ENCODE measurements at places on chromosomes 1 and 21.

- no peak for DNase-seq
Measured at GRCh38 chr1:12690156-12690555, 25.8 kb upstream of the AADACL3 start.

DNA sequence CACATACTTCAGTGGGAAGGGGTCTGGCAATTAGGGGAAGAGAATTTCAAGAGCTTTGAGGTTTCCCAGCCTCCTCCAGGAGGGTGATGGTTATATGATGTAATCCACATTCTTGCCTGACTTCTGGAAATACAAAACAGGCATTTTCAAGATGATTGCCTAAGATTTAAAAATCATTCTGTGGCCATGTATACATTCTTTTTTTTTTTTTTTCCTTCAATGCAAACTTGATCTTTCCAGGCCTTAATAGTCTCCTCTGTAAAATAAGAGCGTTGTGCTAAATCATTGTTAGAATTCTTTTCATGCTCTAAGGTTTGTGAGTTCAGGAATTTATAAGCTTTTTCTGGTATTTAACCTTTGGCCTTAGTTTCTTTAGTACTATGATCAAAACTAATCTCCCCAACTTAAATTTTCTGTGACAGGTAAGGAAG, 192.3 kb upstream of the HMCN1 start:
- peak; percentile 62 for DNase-seq

DNA sequence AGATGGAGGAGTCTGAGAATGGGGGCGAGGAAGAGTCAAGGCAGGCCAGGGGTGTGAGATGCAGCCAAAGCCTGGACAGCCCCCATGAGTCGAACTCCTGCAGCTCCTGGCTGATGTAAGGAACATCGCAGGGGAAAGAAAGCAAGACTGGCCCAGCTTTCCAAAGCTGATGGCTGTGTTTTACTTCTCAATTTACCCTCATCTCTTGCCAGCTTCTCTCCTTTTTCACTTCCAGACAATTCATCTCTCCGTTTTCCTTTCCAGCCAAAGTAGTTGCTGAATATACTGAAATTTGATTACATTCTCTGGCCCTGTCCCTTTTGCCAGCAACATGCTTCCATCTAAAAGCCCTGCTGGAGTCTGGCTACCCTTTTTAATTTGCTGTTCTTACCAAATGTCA, 40.0 kb upstream of the UBE2U start:
- DNase-seq = no peak

DNA sequence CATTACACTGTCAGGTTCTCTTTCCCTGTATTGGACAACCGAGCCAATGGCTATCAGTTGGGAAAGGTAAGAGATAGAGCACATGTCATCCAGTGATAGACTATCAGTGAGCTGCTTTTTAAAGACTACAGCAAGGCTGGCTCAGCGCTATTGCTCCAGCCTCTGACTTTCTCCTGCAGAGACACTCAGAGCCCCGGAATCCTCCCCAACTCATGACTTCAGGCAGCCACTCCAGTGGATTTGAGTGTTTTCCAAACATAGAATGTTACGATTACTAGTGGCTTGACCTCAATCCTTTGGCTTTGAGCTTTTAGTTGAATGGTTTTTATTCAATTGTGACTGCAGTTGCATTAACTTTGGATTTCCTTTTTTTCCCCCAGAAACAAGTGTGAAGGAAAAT, 331.9 kb downstream of the DISC1 start:
- peak; percentile 48 for DNase-seq

GRCh38 chr1:20184481-20184900, 1.4 kb upstream of the UBXN10 start:
- DNase-seq = no peak

GRCh38 chr1:210302501-210302900, 26.2 kb upstream of the HHAT start:
- no peak for DNase-seq

DNA sequence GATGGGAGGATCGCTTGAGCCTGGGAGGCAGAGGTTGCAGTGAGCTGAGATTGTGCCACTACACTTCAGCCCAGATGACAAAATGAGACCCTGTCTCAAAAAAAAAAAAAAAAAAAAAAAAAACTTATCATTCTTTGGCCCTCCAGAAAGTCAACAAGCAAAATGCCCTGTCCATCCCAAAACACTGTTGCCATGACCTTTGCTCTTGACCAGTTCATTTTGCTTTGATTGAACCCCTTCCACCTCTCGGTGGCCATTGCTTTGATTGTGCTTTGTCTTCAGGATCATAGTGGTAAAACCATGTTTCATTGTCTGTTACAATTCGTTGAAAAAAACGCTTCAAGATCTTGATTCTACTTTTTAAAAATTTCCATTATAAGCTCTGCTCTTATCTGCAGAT, 8.5 kb upstream of the SYPL2 start:
- DNase-seq = no peak

- peak; percentile 38 for DNase-seq
Measured at GRCh38 chr1:31936278-31936980, 1.7 kb downstream of the PTP4A2 start.

DNA sequence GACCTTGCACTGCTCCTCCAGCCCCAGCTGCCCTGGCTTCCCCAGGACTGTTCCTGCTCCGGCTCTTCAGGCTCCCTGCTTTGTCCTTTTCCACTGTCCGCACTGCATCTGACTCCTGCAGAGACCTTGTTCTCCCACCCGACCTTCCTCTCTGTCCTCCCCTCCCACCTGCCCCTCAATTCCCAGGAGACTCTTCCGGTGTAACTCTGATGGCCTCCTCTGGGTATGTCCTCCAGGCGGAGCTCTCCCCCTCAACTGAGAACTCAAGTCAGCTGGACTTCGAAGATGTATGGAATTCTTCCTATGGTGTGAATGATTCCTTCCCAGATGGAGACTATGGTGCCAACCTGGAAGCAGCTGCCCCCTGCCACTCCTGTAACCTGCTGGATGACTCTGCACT, 550 bp downstream of the ACKR1 start:
- no peak for DNase-seq

- no peak for DNase-seq
Measured at GRCh38 chr1:154745750-154746425, 124.2 kb downstream of the KCNN3 start.

GRCh38 chr21:26810676-26811415, 34.4 kb downstream of the ADAMTS1 start:
- peak; percentile 87 for DNase-seq

GRCh38 chr1:43331688-43332087, 5.9 kb upstream of the MPL start:
- no peak for DNase-seq

DNA sequence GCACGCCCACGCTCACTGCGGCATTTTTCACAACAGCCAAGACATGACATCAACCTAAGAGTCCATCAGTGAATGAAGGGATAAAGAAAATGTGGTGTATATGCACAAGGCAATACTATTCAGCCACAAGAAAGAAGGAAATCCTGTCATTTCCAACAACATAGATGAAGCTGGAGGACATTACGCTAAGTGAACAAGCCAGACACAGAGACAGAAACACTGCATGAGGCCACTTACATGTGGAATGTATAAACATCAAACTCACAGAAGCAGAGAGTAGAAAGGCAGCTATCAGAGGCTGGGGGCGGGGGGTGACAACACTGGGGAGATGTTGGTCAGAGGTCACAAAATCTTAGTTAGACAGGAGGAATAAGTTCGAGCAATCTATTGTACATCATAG, 20.9 kb downstream of the TMPRSS2 start:
- DNase-seq = no peak

- no peak for DNase-seq
Measured at GRCh38 chr21:46193829-46194373, 9.6 kb upstream of the SPATC1L start.

GRCh38 chr1:160777486-160778089, 18.4 kb upstream of the LY9 start:
- DNase-seq = peak; percentile 4

DNA sequence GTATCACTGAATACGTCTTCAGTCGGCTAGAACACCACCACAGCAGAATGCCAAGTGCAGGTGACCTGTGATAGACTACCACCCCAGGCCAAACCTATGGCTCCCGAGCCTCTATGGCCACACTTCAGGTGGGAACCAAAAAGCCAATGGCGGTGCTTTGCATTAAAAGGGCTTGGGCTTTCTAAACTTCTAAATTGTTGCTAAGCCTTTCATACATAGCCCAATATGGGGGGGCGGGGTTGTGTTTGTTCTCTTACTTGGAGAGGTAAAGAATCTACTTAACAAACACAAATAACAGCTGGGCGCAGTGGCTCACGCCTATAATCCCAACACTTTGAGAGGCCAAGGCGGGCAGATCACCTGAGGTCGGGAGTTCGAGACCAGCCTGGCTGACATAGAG, 19.7 kb downstream of the USP48 start:
- no peak for DNase-seq

GRCh38 chr1:156692925-156693847, 12.2 kb downstream of the CRABP2 start:
- DNase-seq = no peak

GRCh38 chr1:119674835-119675289, 26.8 kb upstream of the ZNF697 start:
- peak; percentile 85 for DNase-seq

- DNase-seq = no peak
Measured at GRCh38 chr1:39957299-39958015, 2.5 kb downstream of the MFSD2A start.

GRCh38 chr1:179953974-179954492, 577 bp upstream of the CEP350 start:
- DNase-seq = peak; percentile 80

- no peak for DNase-seq
Measured at GRCh38 chr1:215071078-215071477, 11.5 kb upstream of the KCNK2 start.

DNA sequence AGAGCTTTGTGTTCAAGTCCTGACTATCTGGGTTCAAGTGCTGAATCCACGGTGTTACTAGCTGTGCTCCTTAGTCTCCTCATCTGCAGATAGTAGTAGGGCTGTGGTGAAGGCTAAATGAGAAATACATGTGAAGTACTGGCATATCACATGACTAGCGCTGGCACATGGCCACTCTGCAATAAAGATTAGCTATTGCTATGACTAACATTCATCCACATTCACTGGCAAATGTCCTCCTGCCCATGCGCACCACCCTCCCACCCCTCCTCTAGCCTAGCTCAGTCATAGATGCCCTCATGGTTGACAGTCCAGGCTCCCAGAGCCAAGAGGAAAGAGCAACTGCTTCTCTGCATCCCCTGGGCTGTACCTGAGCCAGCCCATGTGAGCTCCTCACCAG, 8.5 kb upstream of the COL8A2 start:
- DNase-seq = peak; percentile 97

- no peak for DNase-seq
Measured at GRCh38 chr1:203671521-203672278, 45.1 kb downstream of the ATP2B4 start.

DNA sequence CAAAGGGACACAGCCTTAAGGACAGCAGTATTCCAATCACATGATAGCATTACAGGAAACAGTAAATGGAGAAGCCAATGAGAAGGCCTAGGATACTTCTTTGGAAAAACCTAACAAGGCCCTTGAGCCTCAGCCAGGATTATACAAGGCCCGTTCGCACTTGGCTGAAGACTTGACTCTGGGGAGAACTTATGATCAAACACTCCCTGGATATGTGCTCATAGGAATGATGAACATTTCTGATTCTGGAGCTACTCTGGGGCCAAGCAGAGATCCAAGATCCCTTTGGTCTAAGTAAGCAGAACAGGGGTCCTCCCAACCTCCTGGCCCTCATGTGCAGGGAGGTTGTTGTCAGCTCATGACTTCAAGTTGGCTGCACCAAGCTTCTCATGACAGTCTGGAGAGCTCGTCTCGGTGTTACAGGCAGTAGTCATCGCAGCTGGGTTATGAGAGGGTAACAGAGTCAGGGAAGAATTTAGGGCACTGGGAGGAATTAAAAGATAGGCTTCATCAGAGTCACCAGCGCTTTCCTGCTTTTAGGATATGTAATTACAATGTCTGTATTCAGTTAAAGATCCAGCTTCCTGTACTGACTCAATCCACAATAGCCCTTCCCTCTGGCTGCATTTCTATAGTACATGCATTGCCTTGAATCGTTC, 92.5 kb upstream of the IRF2BP2 start:
- DNase-seq = no peak
